Smooth muscle cell of bladder (primary cell): ENCODE measurements at places on chromosomes 13 and 19. TPM values are rescaled to one million over a fixed set of nuclear protein-coding genes. Genes with fewer than 3 reads are reported as not detected.

The TMPRSS9 gene
- total RNA-seq, result not detected in 2 replicates

The LAIR1 gene
- total RNA-seq, result not detected in 2 replicates

The ZNF667 gene
- total RNA-seq, result 3.6 and 6.3 TPM in 2 replicates

The BORCS8 gene
- 15.5 and 17.5 TPM in 2 replicates for total RNA-seq

The OSCAR gene
- 0.14 and 0.18 TPM in 2 replicates for total RNA-seq

The CCL25 gene
- not detected in 2 replicates for total RNA-seq

The NTF4 gene
- total RNA-seq, result not detected in 2 replicates

The ZNF443 gene
- total RNA-seq, result 1.6 and 2.2 TPM in 2 replicates

The LINGO3 gene
- total RNA-seq, result under 0.01 TPM in 1 of 2 replicates, not detected in the other

The SCEL gene
- under 0.01 TPM in 1 of 2 replicates, not detected in the other for total RNA-seq

The GPR108 gene
- 50.2 and 52.2 TPM in 2 replicates for total RNA-seq

The F7 gene
- total RNA-seq, result not detected in 2 replicates

The ZNF555 gene
- total RNA-seq, result 4.3 and 5.0 TPM in 2 replicates

The LRRC63 gene
- under 0.01 TPM in 1 of 2 replicates, not detected in the other for total RNA-seq

The FLT3 gene
- under 0.01 TPM in 1 of 2 replicates, not detected in the other for total RNA-seq

The MUC16 gene
- under 0.01 TPM in 1 of 2 replicates, not detected in the other for total RNA-seq

The ZNF583 gene
- total RNA-seq, result 4.0 and 9.2 TPM in 2 replicates

The ZFP14 gene
- total RNA-seq, result 3.8 and 4.1 TPM in 2 replicates

The PLEKHA4 gene
- total RNA-seq, result 6.5 and 10.6 TPM in 2 replicates

The PEAK3 gene
- not detected in 2 replicates for total RNA-seq

The HIF3A gene
- total RNA-seq, result 0.14 and 0.28 TPM in 2 replicates

The SLC10A2 gene
- not detected in 2 replicates for total RNA-seq

The NXNL1 gene
- total RNA-seq, result not detected in 2 replicates

The NLRP4 gene
- not detected in 2 replicates for total RNA-seq

The GRIN3B gene
- 0.14 and 0.65 TPM in 2 replicates for total RNA-seq

The PROZ gene
- total RNA-seq, result not detected in 2 replicates

The MADCAM1 gene
- total RNA-seq, result 0.14 and 0.28 TPM in 2 replicates

The PRSS57 gene
- not detected in 2 replicates for total RNA-seq

The ZNF177 gene
- 1.2 and 1.4 TPM in 2 replicates for total RNA-seq

The GIPR gene
- total RNA-seq, result 0.09 and 0.14 TPM in 2 replicates

The TMC4 gene
- total RNA-seq, result 0.09 and 0.28 TPM in 2 replicates

The OLFM4 gene
- total RNA-seq, result not detected in 2 replicates

The ZNF91 gene
- 11.7 and 12.9 TPM in 2 replicates for total RNA-seq

The FGF22 gene
- total RNA-seq, result under 0.01 and 0.09 TPM in 2 replicates

The SF3A2 gene
- total RNA-seq, result 21.3 and 23.7 TPM in 2 replicates

The CACNA1A gene
- 2.8 and 4.1 TPM in 2 replicates for total RNA-seq

The COLGALT1 gene
- total RNA-seq, result 93.2 and 113 TPM in 2 replicates

The RCBTB2 gene
- 6.3 and 8.1 TPM in 2 replicates for total RNA-seq

The PDX1 gene
- not detected in 2 replicates for total RNA-seq

The RASAL3 gene
- total RNA-seq, result 0.09 TPM in 1 of 2 replicates, not detected in the other

The TLE6 gene
- total RNA-seq, result 2.4 and 3.4 TPM in 2 replicates

The OR2Z1 gene
- not detected in 2 replicates for total RNA-seq

The RNF225 gene
- total RNA-seq, result not detected in 2 replicates

The ZNF837 gene
- total RNA-seq, result 1.4 and 1.5 TPM in 2 replicates

The NKPD1 gene
- 0.14 and 0.18 TPM in 2 replicates for total RNA-seq

The GSX1 gene
- total RNA-seq, result not detected in 2 replicates
